Stimulated activated CD8-positive, alpha-beta memory T cell treated with anti-CD3 and anti-CD28 coated beads, Interleukin-2, amount 100 ng/mL, for 1 hour (primary cell): ENCODE measurements at places on chromosomes 11 and 22.

DNA sequence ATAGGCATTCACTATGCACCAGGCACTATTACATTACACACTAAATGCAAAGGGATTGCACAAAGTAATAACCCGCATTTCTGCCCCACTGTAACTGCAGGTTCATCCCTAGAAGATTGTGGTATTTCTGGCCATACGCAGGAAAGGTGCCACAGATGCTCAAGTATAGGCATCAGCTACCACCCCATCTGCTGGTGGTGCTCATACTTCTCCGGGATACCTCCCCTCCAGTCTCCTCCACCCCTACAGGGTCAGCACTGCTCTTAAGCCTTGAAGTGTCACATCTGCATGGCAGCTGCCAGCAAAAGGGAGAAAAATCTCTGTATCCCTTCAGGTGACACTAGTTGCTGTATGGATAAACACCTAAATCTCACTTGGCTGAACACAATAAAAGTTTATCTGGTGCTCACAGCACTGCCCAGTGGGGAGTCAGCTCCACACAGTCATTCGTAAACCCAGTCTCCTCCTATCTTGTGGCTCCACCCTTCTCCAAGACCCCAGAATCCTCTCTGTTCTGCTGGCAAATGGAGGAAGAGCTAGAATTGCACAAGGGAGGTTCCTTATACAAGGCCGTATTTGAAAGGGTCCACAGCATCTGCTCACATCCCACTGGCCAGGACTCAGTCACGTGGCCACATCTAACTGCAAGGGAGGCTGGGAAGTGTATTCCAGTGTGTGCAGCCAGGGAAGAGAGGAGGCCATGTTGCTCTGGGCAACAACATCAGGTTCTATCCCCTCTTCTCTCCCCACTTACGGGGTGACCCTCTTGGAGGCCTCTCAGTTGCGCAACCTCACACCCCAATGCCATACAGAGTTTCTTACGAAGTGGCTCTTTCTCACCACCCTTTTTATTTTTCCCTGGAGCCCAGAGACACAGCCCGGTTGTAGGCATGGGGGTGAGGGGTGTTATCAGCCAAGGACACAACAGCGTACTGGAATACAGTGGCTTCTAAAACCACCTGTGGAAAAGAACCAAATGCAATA is 114.7 kb downstream of the BUD13 start:
- DNase-seq: no peak

DNA sequence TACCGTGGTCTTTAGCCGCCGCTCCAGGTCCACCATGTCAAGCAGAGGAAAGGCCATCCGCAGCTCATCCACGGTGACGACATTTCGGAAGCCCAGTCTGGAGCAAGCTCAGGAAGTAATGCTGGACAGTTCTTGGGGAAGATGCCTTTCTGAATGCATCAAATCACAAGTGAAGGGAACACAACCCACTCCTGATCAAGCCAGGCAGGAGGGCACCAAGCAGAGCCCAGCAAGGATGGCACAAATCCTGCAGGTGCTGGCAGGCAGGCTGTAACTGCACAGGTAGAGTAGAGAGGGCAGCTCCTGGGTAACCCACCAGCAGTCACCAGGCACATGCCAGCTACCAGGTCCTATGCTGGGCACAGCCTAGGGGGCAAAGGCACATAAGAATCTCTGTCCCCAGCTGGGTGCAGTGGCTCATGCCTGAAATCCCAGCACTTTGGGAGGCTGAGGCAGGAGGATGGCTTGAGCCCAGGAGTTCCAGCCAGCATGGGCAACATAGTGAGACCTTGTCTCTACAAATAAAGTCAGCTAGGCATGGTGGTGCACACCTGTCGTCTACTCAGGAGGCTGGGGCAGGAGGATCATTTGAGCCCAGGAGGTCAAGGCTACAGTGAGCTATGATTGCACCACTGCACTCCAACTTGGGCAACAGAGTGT is 13.9 kb downstream of the HDHD5 start:
- DNase-seq: no peak

DNA sequence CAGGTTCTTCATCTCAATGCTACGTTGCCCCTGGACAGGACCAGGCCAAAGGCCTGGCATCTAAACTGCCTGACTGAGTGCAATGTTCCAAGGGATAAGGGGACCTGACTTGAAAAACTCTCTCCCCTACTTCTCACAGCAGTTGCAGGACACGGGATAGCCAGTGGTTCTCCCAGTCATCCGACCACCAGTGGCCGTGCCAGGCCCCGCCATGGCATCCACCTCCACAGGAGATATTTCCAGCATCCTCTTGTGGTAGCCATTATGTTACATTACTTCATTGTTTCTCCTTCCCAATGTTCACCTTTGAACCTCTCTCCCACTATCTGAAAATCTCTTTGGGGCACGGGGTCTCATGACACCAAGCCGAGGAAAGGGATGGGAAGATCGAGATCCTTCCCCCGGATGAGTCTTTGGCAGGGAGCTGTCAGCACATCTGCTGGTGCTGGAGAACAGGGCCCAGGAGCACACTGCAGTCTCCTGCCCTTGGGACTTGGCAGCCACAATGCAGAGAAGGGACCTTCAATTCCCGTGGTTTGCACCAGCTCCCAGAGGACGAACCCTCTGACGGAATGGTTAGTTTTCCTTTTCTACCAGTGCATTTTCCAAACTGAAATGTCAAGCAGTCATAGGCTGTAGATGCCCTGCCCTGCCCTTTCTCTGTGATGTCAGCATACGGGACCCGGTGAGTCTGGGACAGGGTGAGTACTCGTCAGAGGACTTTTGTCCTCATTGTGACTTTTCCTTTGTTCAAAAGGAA is 121.2 kb downstream of the ETS1 start:
- DNase-seq: no peak

- no peak for DNase-seq
Observed at GRCh38 chr22:48574776-48575617, 1252.7 kb downstream of the BRD1 start.

GRCh38 chr11:90629229-90629806 is 406.5 kb upstream of the CHORDC1 start:
- no peak for DNase-seq

- DNase-seq: no peak
Observed at GRCh38 chr11:5597953-5598352, 1.5 kb downstream of the TRIM6 start.

DNA sequence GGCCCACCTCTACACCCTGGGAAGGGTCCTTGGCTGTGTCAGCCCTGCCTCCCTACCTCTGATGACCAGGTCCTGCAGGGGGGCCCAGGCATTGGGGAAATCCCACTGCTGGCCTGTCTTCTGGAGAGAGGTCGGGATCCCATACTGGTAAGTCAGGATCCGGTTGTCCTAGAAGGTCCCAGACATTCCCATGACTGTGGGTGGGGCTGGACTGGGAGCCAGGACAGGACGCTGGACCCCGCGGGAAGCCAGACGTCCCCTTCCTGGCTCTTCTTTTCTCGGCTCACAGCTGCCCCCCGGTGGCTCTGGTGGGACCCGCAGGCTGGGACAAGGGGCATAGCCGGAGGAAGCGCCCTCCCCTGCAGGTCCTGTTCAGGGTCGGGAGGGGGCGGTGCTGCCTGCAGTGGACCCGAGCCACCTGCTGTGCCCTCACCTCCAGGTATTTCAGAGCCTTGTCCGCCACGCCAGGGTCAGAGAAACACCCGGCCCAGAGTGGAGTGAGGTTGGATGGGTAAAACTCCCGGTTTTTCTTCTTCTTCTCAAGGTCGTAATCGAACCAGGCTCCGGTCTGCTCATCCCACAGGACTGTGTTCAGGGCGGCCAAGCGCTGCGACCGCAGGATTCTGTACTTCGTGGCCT is 20.0 kb downstream of the TREH start:
- peak; percentile 74 for DNase-seq

DNA sequence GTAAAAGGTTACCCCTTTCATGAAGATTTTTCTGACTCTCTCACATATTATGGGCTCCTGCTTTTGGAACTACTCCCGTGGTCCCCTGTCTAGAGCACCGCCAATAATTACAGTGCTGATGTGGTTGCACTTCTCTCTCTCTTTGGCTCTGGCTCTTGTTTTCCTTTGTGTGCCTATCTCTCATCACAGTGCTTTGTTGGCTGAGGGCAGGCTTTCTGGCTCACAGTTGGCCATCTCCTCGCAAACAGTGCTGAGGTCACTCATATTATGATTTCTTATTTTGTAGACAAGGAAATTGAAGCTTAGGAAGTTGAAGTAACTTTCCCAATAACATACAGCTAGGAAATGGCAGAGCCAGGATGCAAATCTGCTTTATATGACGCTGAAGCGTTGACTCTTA is 192.5 kb downstream of the DDX10 start:
- DNase-seq: no peak

DNA sequence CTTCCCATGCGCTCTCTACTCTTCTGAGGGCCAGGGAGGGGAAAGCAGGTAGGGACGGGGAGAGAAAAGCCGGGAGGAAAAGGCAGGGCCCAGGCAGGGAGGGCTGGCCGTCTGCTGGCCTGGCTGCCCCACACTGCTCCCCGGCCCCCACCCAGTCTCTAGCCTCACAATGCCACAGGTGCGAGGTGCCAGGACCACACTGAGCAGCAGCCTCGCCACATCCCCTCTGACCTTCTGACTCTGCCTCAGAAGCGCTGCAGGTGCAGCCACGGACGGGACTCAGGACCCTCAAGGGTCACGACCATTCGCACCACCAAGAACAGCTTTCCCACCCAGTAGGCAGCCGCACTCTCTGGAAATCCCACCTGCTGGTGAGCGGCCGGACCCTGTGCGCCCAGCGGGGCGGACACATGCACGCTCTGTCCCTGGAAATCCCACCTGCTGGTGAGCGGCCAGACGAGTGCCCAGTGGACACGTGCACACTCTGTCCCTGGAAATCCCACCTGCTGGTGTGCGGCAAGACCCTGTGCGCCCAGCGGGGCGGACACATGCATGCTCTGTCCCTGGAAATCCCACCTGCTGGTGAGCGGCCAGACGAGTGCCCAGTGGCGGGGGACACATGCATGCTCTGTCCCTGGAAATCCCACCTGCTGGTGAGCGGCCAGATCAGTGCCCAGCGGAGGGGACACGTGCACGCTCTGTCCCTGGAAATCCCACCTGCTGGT is 20.1 kb downstream of the TOLLIP start:
- no peak for DNase-seq

DNA sequence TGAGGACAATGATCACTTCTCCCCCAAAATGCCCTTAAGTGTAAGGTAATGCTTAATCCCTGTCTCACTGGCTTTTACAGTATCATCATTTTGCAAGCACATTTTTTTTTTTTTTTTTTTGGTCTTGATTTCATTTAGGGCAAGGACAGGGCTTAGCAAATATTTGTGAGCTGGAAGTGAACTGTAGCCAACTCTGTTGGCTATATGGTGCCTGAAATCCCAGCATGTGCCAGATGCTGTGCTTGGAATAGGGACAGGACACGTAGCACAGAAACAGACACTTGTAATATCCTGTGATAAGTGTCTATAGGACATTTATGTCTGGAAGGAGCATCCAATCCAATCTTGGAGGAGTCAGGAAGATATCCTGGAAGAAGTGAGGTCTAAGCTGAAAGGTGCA is 198.3 kb downstream of the NAV2 start:
- DNase-seq: no peak

GRCh38 chr11:98545544-98546175 is 475.1 kb upstream of the CNTN5 start:
- no peak for DNase-seq

- DNase-seq: no peak
Observed at GRCh38 chr11:6599449-6599848, 4.0 kb downstream of the RRP8 start.

GRCh38 chr11:18191376-18191775 is 18.7 kb downstream of the MRGPRX4 start:
- DNase-seq: no peak

GRCh38 chr22:35479985-35480550 is 60.6 kb upstream of the RASD2 start:
- no peak for DNase-seq

- no peak for DNase-seq
Observed at GRCh38 chr22:23704062-23704461, 13.2 kb downstream of the RGL4 start.

GRCh38 chr22:49593509-49593908 is 234.2 kb downstream of the BRD1 start:
- DNase-seq: no peak

- no peak for DNase-seq
Observed at GRCh38 chr11:33654594-33654993, 46.0 kb downstream of the C11orf91 start.

- DNase-seq: no peak
Observed at GRCh38 chr11:23767576-23767975, 729.3 kb upstream of the LUZP2 start.

GRCh38 chr11:27233654-27234042 is 129.4 kb downstream of the CCDC34 start:
- no peak for DNase-seq

GRCh38 chr11:121572571-121573059 is 119.8 kb upstream of the SORL1-AS1 start:
- no peak for DNase-seq

GRCh38 chr11:130458410-130458729 is 9.9 kb downstream of the ADAMTS15 start:
- no peak for DNase-seq

- no peak for DNase-seq
Observed at GRCh38 chr11:107526197-107526596, 39.3 kb downstream of the ALKBH8 start.

DNA sequence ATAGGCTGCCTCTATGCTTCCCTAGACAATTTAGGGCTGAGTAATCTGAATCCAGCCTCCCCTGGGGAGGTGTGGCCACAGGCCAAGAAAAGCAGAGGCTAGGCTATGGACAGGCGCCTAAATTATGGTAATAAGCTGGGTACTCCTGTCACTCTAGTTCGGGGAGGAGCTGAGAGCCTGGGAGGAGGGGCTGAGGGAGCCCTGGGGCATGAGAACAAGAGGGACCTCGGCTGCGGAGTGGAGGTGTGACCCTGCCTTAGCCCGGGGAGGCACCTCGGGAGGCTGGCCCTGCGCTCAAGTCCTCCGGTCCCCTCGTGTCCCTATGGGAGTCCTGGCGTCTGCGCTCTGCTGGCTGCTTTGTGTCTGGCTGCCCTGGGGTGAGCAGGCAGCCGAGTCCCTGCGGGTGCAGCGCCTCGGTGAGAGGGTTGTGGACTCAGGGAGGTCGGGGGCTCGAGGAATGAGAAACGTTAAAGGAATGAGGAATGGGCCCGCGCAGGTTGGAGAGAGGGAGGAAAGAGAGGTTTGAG is at the start of gene OTOG:
Gene OTOG, plus strand, starts transcription at position 209 of the 527 bp plus-strand sequence. Its CDS starts 114 bp downstream, at position 323.
- DNase-seq: no peak

GRCh38 chr11:70521475-70522308 is 123.4 kb downstream of the CTTN start:
- DNase-seq: no peak
